ENCODE measurements at places on chromosomes 13 and 19.
A peak's percentile ranks its signal among the peaks of the same experiment; 100 is the strongest.

GRCh38 chr13:78770601-78771000 lies 111.6 kb upstream of the OBI1 start:
- no peak for DNase-seq

- no peak for DNase-seq
Observed at GRCh38 chr19:47848823-47849473, 10.1 kb upstream of the TPRX2 start.

DNA sequence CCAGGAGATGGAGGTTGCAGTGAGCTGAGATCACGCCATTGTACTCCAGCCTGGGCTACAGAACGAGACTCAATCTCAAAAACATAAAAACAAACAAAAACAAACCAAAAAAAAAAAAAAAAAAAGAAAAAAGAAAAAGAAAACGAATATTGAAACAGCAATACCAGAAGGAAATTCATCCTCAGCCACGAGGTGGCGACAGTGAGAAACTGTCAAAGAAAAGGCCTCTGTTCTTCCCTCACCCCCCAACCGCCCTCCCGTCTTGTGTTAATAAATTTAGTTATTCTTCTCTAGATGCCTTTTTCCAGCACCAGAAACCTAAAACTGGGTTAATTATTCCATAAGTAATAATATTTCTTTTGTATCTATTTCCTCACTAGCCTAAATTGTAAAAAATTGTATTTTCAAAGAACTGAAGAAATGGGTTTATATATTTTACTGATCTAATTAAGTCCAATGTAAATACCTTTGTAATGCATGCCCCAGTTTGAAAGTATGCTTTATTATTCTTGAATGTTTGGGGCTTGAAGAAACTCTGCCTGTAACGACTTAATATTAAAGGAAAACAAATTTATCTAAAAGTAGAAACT lies 38.6 kb downstream of the LIG4 start:
- peak; percentile 66 for DNase-seq

GRCh38 chr13:74015137-74015536 lies 119.1 kb downstream of the KLF12 start:
- peak; percentile 36 for DNase-seq

DNA sequence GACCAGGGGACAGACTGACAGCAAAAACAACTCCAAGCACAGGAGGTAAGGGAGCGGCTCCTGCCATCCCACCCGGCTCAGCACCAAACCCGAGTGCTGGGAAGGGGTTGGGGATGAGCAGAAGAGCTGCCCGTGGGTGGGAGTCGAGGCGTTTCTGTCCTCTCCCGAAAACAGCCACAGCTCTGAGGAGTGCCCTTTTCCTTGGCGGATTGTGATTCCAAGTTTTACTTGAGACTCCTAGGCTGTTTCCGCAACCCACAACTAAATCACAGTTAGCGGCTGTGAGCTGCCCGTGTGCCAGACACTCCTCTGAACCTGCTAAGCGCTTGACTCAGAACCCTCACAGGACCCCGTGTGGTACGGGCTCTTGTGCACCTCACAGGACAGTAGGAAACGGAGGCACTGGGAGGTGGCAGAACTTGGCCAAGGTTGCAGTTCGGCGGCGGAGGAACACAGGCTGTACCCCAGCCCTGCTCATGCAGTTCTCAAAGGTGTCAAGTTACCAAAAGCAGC lies 21.4 kb downstream of the CFAP97D2 start:
- DNase-seq: no peak

GRCh38 chr13:41028051-41028450 lies 8.9 kb upstream of the ELF1 start:
- DNase-seq: no peak

- no peak for DNase-seq
Observed at GRCh38 chr19:33194886-33195644, 935 bp downstream of the LRP3 start.

DNA sequence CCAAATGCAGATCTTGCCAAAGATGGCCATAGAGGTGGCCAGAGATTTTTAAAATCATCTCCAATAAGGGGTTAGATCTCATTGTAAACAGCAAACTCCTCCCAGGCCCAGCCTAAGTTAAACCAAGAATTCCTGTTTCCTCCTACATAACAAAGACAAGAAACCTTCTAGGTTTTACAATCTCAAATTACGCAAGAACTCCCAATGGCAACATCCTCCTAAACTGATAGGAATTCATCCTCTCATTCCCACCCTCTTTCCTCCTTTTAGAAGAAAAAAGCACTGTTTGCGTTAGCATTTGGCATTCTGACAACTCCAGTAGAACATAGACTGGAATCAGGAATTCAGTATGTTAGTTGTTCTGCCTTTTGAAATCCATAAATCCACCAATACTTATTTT lies 14.6 kb downstream of the PROSER1 start:
- DNase-seq: no peak

GRCh38 chr19:19460258-19460731 lies 54.8 kb downstream of the GATAD2A start:
- no peak for DNase-seq

DNA sequence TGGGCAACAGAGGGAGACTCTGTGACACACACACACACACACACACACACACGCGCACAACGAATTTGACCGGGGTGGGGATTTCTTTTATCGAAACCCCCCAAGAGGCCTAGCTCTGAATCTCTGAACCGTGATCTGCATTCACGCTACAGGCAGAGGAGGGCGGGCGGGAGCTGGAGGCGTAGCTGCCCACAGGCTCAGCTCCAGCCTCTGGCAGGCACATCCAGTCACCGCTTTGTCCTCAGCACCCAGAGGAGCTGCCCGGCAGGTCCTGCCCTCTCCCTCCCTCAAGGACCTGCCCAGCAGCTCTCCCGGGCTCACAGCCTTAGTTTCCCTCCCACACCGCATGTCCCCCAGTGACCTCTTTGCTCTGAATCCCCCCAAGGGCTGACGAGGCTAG lies 20.0 kb downstream of the CILP2 start:
- no peak for DNase-seq

DNA sequence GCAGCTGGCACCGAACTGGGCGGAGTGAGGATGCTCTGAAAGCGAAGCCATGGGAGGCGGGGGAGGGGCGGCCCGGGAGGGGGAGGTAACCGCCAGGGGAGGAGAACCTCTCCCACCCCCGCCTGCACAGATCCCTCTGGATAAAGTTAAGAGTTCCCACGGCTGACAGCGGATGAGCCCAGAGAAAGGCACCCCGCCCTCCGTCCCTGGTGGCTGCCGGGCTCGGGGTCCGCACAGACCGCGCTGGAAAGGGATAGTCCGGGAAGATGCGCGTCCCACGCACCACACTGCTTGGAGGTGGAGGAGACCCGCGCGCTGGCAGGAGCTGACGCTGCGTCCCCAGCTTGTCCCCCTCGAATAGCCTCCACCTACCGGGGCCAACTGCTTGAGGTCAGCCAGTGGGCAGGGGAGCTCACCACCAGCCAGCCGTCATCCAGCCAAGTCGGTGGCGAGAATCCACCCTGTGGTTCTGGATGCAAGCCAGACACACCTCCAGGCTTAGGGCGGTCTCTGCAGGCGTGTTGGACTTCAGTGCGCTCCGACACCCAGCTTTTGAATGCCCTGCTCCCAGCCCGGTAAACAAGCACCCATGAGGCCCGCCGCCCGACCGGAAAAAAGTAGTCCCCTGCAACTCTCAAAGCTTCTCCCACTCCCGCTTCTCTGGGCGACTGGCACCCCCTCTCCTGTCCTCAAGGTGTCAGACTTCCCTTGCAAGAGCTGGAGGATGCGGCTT lies at the start of gene TRPC4:
TRPC4 (minus strand) TSS at position 17 of the 733 bp plus-strand sequence. CDS start 86,439 bp downstream, outside the sequence.
- DNase-seq: no peak

GRCh38 chr19:41445575-41445974 lies 2.6 kb downstream of the ERICH4 start:
- no peak for DNase-seq

GRCh38 chr19:51440846-51441409 lies 17.3 kb downstream of the SIGLEC8 start:
- peak; percentile 60 for DNase-seq

- no peak for DNase-seq
Observed at GRCh38 chr13:26864576-26864975, 104.0 kb upstream of the GPR12 start.

GRCh38 chr13:50017819-50018218 lies 2.6 kb downstream of the KCNRG start:
- DNase-seq: no peak

DNA sequence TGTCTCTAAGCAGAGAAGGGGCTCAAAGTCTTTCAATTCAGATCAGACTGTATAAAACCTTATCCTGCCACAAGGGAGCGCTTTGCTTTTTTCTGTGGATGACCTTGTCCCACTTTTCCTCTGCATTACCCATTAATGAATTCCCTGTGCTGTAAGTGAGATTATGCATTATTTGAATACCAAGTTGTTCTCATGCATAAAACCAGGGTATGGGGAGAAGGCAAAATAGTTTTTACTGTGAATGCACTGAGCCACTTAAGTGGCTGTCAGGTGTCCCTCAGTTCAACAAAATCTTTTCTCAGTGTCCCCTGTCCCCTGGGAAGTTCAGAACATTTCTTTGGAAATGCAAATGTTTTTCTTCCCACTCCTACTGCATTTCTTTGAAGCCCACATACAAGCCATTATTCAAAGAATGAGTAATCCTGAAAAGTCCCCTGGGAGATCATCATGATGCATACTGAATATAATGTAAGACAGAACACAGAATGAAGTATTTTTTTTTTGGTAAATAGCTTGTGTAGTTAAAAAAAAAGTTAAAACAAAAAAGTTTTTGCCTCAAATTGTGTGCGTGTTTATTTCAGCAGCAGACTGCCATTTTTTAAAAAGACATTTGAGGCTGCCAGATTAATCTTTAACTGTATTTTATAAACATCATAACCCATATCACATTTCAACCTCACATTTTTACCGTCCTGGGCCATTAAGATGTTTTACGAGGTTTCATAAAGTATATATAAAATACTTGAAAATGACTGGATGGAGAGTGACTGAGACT lies 506.7 kb upstream of the PCDH9 start:
- no peak for DNase-seq

- no peak for DNase-seq
Observed at GRCh38 chr13:63586467-63586866, 2170.8 kb upstream of the PCDH20 start.

DNA sequence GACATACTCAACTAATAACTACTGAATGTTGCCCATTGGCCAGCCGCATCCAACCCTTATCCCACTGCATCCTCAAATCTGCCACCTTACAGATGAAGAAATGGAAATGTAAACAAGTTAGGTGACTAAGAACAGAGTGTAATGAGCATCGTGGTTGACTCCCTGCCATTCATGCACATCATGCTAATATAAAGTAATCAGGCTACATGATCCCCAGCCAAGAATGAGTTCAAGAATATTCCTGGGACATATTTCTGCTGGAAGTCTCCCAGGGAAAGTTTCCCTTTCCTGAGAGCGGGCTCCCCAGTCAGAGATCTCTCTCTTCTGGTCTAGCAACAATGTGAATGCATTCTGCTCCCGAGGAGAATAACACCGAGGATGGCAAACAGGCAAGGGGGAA lies 55.9 kb upstream of the SERP2 start:
- no peak for DNase-seq

DNA sequence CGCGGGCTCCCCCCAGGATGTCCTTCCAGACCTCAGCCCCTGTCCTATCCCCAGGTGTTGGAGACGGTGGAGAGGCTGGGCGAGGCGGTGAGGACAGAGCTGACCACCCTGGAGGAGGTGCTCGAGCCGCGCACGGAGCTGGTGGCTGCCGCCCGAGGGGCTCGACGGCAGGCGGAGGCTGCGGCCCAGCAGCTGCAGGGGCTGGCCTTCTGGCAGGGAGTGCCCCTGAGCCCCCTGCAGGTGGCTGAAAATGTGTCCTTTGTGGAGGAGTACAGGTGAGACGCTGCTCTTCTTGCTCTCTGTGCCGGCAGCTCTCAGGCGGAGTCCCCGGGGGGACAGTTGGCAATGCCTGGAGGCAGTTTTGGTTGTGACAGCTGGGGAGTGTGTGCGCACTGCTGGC lies 6.9 kb downstream of the TTYH1 start:
- no peak for DNase-seq

- DNase-seq: no peak
Observed at GRCh38 chr19:32611161-32611560, 30.2 kb downstream of the PDCD5 start.

DNA sequence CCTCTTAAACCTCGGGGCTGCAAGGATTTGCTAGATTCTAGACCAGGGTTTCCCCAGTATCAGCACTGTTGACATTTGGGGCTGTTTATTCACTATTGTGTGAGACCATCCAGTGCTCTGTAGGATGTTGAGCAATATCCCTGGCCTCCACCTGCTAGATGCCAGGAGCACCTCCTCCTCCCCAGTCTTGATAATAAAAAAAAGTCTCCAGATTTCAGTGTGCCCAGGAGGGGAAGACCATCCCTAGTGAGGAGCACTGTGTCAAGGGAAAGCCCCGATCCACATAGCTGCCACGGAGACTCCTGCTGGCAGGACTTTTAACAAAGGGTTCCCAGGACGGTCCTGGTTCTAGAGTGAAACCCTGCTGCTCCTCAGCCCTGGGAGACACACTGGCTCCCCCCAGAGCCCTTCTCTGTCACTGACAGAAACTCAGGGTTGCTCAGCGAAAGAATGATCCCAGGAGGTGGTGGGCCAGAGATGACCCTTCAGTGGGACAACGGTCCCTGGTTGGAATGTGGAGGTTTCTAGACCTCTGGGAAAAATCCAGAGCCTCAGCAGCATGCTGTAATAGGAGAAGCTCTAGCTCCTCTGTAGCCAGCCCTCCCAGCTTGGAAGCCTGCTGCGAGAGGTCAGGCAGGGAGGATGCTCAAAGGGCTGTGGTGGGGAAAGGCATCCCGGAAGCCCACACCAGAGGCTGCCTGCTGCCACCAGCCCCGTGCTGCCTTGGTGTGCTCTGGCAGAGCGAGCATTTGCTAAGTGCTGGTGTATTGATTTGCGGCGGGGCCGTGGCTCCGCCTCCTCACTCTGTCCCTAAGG lies 20.3 kb downstream of the LYL1 start:
- no peak for DNase-seq
